ENCODE measurements at places on chromosomes 16 and 17.
A peak's percentile ranks its signal among the peaks of the same experiment; 100 is the strongest.

DNA sequence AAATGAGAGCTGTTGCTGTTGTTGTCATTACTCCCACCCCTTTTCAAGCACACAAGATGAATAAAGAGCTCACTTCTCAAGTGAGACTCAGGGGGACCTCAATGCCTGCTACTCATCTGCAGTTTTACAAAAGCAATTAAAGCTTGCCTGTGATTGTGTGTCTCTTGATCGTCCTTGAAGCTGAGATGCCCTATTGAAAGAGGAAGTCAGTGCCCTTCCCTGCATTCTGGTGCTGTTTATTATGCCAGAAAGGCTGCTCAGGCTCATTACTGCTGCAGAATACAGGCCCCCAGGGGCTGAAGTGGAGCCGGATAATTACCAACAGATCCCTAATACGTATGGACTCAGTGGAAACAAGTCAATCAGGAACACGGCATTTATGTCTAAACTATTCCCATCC lies 147.2 kb downstream of the HS3ST2 start:
- no peak for DNase-seq

DNA sequence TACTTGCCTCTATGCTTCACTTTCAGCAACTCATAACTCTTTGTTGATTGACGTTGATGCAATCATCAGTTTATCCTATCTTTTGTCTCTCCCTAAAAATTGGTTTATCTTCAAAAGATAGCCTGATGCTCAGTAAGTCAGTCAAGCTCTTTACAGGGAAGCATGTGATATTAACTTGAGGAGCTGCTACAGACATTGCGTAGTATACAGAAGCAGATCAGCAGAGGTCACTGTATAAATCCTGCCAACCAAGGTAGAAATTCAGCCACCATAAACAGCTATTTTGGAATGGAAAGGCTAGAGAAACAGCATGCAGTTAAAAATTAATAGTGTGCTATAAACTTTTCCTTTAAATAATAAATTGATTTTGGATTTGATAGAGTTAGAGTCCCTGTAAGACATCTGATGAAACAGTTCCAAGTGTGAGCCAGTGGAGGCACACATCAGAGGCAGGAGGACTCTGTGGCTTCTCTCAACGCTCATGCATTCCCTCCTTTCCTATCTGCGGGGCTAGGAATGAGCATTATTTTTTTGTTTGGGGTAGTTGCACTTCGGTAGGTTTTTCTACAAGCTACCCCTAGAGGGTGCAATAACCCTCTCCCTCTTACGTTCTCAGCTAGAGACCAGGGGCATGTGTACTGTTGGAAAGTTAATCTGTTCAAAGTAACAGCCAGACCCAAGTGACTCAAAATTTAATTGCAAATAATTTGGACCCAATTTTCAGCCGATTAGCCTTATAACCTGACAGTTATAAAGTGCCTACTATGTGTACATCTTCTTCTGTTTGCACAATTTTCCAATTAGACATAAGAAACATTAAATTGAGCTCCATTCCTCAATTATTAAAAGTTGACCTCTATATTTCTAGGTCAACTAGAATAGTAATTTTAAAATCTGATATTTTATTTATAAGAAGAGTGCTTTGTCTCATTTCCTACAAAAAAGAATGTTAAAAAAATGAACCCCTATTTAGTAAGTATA lies 647.7 kb upstream of the SOX9 start:
- DNase-seq: peak; percentile 52

- no peak for DNase-seq
Observed at GRCh38 chr17:47643116-47643515, 6.6 kb upstream of the KPNB1 start.

DNA sequence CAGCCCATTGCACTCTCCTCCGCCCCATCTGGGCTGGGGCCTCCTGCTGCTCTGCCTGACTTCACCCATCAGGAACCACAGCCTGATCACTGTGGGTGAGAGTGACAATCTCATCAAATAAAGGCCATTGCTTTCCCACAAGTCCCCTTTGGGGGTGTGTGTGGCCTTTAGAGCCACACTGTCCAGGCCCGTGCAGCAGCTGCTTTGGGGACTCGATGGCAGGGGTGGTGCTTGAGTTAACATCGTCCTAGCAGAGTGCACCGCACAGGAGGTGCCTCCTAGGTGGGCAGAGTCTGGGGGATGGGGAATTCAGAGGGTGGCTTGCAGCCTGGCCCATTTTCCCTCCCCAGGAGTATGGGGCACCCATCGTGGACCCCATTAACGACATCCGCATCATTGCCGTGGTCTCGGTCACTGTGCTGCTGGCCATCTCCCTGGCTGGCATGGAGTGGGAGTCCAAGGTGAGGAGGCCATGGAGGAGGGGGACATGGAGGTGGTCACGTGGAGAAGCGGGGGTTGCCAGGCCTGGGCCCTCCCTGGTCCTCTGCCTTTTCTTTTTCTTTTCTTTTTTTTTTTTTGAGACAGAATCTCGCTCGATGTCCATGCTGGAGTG lies 5.4 kb downstream of the SLC12A3 start:
- no peak for DNase-seq

- no peak for DNase-seq
Observed at GRCh38 chr16:25625620-25626019, 66.1 kb upstream of the HS3ST4 start.

DNA sequence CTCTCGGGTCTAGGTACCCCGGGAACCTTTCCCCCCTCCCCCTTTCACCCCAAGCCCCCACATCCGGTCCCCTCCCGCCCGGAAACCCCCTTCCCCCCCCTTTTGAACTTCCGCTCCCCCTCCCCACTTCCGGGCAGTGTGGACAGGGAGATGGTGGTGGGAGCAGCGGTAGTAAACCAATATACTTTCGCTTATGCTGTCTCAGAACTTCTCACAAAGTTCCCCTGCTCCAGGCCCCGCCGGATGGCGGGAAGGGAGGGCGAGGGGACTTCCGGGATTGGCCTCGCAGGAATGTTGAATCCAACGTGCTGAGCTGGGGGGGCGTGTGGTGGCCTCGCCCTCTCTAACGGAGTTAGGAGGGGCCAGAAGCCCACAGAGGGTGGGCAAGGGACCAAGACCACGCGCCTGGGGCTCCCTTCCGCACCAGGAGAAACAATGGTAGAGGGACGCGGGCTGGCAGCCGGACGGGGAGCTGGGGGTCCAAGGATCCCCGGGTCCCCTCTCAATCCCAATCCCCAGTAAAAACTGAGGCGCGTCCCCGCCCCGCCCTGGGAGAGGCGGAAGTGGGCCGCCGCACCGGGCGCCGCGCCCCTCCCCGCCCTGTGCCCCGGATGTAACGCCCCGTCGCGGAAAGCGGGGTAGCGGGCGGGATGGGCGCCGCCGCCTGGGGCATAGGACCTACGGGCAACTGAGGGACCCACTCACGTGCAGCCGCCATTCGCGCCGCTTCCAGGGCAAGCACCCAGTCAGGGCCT lies 742 bp downstream of the PFN1 start:
- no peak for DNase-seq

GRCh38 chr17:62614142-62614541 lies 13.3 kb upstream of the MRC2 start:
- no peak for DNase-seq

All from NCI-H1436 treated with DMSO at 0.1 percent for 48 hours (cell line).